ENCODE measurements at places on chromosomes 4 and X.
A peak's percentile ranks its signal among the peaks of the same experiment; 100 is the strongest.

DNA sequence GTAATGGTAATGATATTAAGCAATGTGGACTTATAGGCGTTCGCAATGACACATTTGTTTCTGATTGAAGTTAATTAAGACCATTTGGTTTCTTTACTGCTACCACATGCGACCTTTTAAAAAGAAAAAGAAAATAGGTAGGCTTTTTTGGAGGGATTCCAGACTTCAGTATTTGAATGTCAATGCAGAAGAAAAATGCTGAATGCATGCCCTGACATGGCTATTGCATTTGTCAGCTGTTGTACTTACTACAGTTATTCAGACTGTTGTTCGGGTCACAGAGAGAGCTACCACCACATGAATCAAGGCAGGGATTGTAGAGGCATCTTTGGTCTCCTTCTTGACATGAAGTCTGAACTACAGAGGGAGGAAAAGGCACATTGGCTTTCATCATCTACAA lies 163.7 kb downstream of the CORIN start:
- DNase-seq, result no peak

DNA sequence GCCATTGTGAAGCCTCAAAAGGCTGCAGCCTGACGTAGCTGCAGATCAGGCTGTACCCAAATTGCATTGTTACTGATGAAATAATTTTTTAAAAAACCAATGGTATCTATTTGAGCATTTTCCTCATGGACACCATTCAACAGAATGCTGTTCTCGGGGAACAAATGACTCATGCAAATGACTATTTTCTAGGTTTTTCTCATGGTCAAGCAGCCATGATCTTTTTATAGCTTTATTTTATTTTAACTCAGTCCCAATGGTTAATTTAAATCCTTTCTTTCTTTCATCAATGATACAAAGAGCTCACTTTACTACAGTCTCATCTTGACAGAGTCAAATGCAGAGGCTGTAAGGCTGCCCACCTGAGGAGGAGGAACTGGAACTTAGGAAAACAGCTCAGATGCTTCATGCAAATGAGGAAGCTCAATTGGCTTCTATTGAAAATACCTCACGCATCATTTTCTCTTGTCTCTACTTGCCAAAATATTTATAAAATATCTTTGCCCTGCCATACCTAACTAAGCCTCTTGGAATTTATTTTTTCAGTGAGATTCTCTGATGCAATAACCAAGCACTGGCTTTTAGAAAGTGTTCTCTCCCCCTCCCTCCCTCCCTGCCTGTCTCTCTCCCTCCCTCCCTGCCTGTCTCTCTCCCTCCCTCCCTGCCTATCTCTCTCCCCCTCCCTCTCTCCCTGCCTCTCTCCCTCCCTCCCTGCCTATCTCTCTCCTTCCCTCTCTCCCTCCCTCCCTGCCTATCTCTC lies 81.0 kb downstream of the SORBS2 start:
- DNase-seq, result no peak

DNA sequence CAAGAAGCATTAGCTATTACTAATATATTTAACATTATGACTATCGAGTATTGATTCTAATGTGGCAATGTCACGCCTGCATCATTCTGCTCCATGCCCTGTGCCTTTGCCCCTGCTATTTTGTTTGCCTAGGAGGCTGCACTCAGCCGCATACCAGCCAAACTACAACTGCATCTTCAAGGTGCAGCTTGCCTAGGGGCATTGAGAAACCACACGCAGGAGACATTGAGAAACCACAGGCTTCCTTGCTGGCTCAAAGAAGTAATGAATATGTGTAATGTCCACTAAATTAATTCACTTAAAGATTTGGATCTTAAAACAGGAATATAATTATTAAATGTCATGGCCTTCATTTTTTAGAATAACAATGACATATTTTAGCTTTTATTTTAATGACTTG lies 683.6 kb upstream of the TENM3 start:
- DNase-seq, result no peak

DNA sequence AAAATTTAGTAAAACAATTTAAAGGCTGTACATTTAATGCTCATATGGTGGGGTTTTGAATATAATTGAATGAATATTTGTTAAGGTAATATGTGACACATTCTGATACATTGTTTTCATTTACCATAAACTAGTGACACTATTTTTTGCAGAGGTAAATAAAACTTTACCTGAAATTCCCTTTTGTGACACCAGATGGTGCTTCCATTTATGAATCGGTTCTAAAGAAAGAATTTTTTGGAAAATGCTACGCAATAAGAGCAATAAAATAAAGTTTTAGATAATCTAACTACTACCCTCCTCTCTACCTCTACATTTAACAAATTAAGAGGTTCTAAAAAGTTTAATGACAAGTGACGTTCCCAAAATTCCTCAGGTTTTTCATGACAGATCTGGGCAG lies 448.9 kb downstream of the MAGEB5 start:
- no peak for DNase-seq

GRCh38 chr4:183960046-183960420 lies 54.9 kb downstream of the STOX2 start:
- DNase-seq, result no peak

DNA sequence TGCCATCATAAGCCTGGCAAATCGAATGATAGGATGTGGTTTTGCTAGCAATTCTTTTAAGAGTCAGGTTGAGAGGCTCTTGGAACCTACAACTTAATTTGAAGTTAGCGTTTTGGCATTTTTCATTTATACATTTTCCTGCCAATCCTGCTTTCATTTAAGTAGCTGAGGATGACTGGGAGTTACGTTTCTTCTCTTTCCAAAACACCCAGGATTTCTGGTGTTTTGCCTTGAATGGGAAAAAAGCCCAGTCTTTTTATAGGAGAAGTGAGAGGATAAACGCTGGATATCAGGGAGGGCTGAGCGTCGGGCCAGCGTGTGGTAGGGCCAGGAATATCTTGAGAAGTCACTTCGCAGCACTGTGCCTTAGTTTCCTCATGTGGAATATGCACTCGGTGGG lies 174.2 kb upstream of the HAND2 start:
- DNase-seq, result no peak

DNA sequence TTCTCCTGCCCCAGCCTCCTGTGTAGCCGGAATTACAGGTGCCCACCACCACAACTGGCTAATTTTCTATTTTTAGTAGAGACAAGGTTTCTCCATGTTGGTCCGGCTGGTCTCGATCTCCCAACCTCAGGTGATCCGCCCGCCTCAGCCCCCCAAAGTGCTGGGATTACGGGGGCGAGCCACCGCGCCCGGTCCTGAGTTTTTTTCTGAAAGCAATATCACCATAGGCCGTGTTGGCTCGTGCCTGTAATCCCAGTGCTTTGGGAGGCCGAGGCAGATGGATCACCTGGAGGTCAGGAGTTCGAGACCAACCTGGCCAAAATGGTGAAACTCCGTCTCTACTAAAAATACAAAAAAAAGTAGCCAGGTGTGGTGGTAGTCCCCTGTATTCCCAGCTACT lies 136.3 kb upstream of the TECRL start:
- no peak for DNase-seq

- DNase-seq, result no peak
These were observed 5.1 kb upstream of the TSR2 start for GRCh38 chrX:54435121-54435520.

GRCh38 chr4:113504422-113504821 lies 257.1 kb downstream of the CAMK2D start:
- DNase-seq, result no peak

DNA sequence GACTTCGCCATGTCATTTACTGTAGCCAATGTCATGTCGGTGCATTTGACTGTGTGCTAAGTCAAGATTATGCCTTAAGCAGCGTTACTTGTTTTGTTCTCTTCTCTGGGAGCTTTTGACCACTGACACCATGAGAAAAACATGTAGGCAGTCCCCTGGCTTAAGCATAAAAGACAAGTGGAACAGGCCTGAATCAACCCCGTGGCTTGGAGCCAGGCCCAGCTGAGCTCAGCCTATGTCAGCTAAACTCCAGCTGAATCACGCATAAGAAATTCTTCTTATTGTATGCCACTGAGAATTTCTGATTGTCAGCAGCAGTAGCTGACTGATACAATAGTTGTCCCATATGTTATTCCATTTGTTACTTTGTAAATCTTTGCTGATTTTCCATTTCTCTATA lies 261.9 kb downstream of the CBLL2 start:
- peak; percentile 1 for DNase-seq

- no peak for DNase-seq
These were observed 17.7 kb upstream of the AP1AR start for GRCh38 chr4:112213856-112214255.

GRCh38 chr4:101888472-101888871 lies 97.9 kb downstream of the BANK1 start:
- DNase-seq, result no peak

DNA sequence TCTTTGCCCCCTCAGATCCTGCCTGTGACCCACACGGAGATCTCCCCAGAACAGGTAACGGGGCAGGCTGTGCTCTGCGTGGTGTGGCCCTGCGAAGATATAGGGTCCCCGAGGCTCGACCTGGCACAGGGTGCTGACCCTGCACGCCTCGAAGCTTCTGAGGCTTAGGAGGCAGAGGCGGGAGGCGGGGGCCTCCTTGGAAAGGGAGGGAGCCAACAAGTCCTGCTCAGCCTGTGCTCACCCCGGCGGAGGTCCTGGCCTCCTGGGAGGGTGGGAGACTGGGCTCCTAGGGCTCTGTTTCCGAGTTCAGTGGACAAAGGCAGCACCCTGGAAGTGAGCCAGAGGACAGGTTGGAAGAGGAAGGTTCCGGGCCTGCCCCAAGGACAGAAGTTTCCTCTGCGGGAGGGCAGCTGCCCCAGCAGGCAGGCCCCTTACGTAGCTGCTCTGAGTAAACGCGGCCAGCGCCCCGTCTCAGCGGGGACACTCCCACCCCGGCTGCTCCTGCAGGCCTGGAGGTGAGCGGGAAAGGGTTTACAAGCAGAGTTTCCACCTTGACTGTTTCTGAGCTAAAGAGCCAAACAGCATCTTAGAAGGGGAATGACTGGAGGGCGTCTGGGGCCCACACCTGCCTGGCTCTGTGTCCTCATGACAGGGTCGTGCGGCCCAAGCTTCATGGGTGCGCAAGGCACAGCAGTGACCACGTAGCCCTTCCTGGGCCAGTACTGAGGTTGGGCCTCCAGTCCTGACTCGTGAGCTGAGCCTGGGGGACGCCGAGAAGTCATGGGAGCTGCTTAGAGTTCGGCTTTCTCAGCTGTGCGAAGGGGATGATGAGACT lies 16.1 kb downstream of the TMEM175 start:
- DNase-seq, result no peak

GRCh38 chr4:122003335-122003734 lies 51.5 kb upstream of the TRPC3 start:
- DNase-seq, result peak; percentile 33

Measured in ACHN (cell line).